ENCODE measurements at places on chromosomes 4 and X.

DNA sequence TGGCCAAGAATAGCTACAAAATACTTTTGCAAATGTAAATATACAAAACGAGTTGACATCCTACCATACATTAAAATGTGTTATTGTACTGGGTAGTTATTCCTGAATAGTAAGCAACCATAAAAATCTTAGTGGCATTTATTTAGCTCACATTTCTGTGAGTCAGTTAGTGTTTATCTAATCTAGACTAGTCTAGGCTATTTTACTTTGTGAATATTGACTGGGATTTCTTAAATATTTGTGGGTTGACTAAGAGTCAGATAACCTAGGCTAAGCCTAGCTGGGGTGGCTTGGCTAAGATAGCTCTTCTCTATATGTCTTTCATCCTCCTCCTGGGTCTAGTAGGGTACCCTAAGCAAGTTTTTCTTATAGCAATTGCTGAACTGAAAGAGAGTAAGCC, 543.8 kb upstream of the DIAPH2 start:
- no peak for DNase-seq

GRCh38 chr4:24856586-24856985, 56.3 kb downstream of the CCDC149 start:
- DNase-seq: no peak

- DNase-seq: no peak
These were observed 13.2 kb downstream of the MTTP start for GRCh38 chr4:99587803-99588202.

DNA sequence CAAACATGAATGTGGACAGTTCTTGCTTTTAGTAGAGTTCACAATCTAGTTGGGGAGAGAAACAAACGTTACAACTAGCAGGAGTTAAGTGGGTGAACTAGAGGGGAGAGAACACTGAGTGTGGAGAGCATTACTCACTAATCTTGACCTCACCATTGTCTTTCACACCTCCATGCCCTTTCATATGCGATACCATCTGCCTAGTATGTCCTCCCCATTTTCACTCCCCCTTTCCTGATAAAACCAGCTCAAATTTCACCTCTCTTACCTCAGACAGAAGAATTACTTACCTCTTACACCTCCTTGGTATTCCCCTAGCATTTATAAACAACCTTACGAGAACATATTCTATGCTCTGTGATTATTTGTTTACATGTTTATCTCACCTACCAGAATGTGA, 53.6 kb downstream of the LAS1L start:
- no peak for DNase-seq

GRCh38 chr4:75939890-75940691, 722 bp downstream of the NAAA start:
- DNase-seq: no peak

DNA sequence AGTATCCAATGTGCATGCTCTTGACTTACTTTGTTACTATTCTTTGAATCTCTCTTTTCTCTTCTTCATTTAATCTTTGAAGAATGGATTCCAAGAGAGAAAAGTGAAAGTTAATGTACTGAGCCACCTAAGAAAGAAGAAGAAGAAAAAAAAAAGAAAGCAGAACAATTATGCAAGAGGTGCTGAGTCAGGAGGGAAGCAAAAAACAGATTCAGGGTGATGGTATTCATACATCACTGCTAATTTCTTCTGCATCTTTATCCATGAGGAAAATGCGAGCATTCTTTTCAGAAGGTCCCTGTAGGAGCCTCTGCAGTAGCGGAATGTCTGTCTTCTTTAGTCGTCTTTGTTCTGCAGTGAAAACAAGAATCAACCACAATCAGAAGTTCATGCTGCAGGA, 43.9 kb downstream of the RASSF6 start:
- DNase-seq: no peak

DNA sequence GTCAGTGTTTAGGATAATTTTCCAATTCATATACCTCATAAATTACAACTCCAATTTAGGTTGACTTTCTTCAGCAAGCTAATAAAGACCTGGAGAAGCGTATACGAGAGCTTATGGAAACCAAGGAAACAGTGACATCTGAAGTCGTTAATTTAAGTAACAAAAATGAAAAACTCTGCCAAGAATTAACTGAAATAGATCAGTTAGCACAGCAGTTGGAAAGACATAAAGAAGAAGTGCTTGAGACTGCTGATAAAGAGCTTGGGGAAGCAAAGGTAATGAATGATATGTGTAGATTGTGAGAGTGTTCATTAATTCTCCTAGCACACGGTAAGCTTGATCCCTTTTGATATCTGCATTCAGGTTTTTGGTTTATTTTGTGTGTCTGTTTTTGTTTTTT, 16.8 kb downstream of the CEP135 start:
- no peak for DNase-seq

- DNase-seq: no peak
These were observed 728.1 kb upstream of the MAGEB2 start for GRCh38 chrX:29487214-29487613.

DNA sequence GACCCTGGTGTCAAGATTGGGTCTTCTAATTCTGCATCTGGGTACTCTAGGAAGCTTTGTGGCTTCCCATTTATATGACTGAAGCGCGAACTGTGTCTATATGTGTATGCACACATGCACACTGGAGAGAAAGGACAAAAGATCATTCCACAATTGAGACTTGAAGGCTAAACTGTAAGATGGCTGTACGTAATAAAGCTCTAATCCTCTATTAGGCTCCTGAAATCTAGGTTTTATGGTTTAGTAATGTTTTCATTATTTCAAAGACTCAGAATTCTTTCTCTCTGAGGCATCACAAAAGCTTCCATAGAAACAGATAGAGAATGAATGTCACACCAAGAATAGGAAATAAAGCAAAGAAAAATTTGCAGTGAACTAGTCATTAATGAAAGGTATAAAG, 320.7 kb upstream of the FTHL17 start:
- no peak for DNase-seq

DNA sequence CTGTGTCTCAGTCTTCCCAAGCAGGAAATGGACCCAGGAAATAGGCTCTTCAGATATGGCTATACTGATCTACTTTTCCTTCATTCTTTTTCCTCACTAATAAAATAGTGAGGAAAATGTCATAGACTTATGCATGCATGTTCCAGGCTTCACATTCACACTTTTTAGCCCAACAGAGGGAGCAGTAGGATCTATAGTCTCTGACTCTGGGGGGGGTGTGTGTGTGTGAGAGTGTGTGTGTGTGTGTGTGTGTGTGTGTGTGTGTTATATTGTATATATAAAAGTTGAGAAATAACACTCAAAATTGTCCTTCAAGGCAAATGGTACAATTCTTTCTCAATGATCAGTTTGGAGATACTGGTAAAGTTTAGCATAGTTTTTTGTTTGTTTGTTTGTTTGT, 297.2 kb upstream of the GALNT7 start:
- no peak for DNase-seq

- DNase-seq: no peak
These were observed 261.2 kb downstream of the TRIML1 start for GRCh38 chr4:188400451-188400850.

- DNase-seq: no peak
These were observed 5.7 kb upstream of the NHS start for GRCh38 chrX:17369309-17369708.

DNA sequence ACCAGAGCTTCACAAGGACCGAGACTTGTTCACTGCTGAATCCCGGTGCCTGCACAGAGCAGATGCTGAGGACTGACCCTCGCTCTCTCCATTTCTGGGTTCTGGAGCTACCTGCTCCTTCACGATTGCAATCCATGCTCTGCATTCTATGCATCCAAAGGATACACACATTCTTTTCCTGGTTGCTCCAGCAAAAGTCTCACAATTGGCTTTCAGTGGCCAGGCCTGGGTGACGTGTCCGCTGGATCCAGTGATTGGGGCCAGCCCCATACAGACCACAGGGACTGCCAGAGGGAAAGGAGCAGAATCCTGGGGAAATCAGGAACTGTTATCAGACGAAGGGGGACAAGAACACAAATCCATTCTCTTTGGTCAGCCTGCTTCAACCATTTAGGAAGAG, 14.9 kb upstream of the CDKN2AIP start:
- DNase-seq: no peak

- DNase-seq: no peak
These were observed 8.6 kb downstream of the GPM6B start for GRCh38 chrX:13808293-13808692.

GRCh38 chr4:112152521-112152920, 7.3 kb downstream of the FAM241A start:
- no peak for DNase-seq

- no peak for DNase-seq
These were observed 1076.4 kb upstream of the PABPC4L start for GRCh38 chr4:135277980-135278315.
